AG20443 (cell line): ENCODE measurements at places on chromosomes 16 and 17.

DNA sequence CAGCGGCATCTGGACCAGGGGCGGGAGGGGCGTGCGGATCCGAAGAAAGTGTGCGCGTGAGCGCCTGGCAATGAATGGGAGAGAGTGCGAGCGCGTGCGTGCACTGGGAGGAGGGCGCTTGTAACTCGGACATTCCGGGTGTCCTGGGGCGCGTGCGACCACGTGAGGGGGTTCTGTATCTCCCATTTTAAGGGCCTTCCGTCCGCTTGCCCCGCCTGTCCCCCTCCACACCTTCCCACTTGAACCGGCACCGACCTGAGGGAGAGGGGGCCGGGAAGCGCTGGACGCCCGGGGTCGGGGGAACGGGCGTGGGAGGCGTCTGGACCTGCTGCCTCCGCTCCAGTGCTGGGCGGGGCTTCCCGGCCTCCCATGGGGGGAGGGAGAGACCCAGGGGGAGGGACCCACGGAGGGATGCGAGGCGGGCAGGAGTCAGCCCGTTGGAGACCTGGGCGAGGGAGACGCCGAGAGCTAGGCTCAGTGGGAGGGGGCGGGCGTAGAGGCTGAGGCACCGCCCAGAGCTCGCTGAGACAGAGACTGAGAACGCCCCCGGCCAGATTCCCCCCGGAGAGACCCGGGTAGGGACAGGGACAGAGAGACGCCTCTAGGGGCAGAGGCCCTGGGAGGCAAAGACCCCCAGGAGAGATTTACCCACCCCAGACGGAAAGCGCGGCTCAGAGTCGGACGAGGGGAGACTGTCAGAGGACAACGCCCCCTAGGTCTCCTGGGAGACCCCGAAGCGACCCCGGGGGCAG is at the start of gene KREMEN2:
KREMEN2 (plus strand) TSS at position 553 of the 752 bp plus-strand sequence. CDS start 246 bp downstream, outside the sequence.
- peak; percentile 43 for DNase-seq

GRCh38 chr16:25563700-25564099 is 128.1 kb upstream of the HS3ST4 start:
- DNase-seq: no peak

DNA sequence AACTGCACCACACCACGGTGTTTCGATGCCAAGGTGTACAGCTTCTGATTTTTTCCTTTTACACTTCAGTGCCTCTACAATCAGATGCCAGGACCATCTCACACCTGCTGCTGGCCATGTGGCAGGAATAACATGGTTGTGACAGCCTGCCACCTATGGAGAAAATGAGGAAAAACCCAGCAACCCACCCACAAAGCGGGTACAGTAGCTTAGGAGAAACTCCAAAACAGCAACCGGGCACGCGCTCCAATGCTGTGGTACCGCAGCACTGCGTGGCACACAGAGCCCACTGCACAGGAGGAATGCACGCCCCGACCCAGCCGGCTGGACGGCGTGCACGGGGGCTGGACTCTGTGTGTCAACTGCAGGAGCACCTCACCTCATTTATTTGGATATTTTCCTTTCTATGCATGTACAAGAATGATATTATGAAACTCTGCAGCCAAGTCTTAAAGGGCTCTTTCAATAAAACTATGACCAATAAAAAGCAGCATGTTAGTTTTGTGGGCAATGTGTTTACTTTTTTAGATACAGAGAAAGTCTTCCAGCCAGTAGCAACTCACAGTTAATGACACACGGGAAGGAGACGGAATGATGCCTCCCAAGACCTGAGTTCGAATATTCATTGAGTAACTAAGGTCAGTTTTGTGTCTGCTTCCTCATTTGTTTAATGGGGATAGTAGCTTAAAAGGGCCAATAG is 45.9 kb downstream of the MAP1LC3B start:
- DNase-seq: no peak

- no peak for DNase-seq
These were observed 24.3 kb downstream of the CA4 start for GRCh38 chr17:60174035-60174434.

DNA sequence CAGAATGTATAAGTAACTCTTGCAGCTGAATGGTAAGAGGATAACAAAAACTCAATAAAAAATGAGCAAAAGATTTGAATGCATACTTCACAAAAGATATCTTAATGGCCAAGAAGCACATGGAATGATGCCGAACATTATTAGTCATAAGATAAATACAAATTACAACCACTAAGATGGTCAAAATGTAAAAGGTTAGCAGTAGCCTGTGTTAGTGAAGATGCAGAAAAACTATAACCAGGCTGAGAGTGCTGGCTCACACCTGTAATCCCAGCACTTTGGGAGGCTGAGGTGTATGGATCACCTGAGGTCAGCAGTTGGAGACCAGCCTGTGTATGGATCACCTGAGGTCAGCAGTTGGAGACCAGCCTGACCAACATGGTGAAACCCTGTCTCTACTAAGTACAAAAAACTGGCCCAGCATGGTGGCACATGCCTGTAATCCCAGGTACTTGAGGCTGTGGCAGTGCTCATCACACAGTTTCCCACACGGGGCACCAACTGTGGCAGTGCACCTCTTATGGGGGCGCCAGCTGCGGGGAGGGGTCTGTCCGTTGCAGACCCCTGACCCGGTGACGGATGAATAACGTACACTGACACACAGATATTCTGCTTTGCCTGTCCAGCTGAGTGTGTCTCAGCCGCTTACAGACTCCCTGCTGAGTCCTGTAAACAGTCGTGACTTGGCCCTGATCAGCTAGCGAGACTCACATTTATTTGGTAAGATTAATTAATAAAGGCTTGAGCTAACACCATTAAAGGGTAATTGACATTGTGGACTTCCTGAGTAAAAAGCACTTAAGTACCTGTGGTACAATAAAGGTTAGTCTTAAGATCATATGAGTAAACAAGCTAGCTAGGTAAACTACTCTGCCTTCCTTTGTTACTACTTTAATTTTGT is 45.7 kb upstream of the FAM20A start:
- DNase-seq: no peak

DNA sequence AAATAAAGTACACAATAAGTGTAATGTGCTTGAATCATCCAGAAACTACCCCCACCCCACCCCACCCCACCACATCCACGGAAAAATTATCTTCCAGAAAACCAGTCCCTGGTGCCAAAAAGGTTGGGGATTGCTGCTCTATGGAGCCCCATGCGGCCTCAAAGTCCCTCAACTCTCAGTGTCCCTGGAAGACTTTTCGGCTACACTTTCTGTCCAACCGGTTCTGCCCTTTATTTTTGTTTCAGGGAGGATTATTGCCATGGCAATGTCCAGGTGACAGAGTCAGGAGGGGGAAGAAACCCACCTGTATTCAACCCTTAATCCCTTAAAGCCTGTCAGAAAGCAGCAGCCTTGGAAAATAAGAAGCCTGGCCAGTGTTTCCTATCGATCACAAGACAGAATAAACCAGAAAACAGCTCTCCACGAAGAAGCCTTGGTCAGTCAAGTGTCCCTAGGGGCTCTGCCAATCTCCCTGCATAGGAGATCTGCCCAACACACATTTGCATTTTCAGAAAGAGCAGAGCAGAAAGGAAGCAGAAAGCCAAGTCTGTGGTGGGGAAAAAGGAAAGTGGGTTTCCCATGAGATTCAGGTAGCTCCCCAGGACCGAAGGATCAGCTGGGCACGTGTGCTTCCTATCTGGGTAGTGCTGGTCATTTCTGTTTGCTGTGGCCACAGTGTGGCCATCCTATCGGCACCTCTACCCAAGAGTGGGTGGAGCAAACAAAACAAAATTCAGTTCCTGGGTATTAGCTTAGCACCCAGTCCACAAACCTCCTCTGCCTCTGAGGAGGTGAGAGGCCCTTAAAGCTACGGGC is 342.7 kb downstream of the SOX9 start:
- DNase-seq: no peak

GRCh38 chr16:56353054-56353921 is 72.1 kb downstream of the AMFR start:
- no peak for DNase-seq
